Esophagus squamous epithelium (tissue), 5 donors: ENCODE measurements at places on chromosomes 4 and X. TPM values are rescaled to one million over a fixed set of nuclear protein-coding genes. Genes with fewer than 3 reads are reported as not detected.
A peak's percentile ranks its signal among the peaks of the same experiment; 100 is the strongest.

GRCh38 chrX:20143111-20143510 is 1.5 kb upstream of the EIF1AX start:
- no peak for DNase-seq

DNA sequence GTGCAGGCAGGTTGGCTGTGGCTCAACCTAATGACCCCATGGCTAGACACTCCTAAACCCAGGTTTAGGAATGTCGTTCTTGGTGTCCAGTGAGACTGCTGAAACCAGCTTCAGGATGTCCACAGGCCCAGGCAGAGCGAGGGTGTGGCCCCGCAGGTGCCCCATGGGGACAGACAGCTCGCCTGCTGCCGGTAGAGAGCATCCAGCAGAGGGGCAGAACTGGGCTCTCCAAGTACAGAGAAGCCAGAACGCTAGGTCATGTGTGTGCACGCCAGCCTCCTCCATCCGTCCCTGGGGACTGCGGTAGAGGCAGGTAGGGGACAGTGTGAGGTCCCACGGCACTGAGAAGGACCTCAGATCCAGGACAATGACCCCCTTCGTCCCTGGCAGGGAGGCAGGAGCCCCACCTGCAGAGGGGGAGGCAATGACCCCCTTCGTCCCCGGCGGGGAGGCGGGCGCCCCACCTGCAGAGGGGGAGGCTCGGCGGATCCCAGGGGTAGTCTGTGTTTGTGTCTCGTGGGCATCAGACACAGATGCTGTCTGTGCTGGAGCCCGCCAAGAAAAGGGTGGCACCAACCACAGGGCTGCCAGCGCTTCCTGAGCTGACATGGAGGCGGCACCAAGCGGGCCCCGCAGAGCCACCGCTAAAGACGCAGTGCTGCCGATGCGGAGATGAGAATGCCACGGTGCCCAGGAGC is 118.4 kb downstream of the FAM53A start:
- no peak for DNase-seq

- no peak for DNase-seq
These were observed 6.1 kb upstream of the IGFBP7 start for GRCh38 chr4:57116245-57116644.

- DNase-seq = no peak
These were observed 31.6 kb downstream of the ADH7 start for GRCh38 chr4:99403380-99404184.

DNA sequence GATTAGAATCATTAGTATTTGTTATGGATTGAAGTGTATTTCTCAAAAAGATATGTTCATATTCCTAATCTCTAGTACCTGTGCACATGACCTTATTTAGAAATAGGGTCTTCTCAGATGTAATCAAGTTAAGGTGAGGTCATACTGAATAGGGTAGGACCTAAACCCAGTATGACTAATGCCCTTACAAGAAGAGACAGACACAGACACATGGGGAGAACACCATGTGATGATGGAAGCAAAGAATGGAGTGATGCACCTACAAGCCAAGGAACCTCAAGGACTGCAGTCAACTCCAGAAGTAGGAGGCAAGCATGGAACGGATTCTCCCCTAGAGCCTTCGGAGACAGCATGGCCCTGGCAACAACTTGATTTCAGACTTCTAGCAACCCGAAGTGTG is 31.4 kb downstream of the OTUD4 start:
- DNase-seq = no peak

GRCh38 chr4:25070545-25070944 is 39.8 kb upstream of the LGI2 start:
- DNase-seq = no peak

DNA sequence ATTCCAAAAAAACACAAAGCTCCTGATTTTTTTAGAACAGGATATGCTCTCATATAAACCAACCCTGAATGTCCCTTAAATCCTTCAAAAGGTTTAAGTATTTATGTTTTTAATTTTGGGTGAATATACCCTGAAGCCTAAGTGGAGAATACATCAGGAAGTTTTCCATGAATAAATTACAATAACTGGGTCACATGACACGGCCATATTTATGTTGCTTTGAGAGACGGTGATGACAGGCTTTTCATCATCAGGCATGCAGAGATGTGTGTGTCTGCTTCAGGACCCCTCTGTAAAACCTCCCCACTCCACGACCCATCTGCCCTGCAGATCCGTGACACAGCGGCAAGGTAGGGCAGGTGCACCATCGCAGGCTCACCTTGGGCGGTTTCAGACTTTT is 60.3 kb upstream of the C4orf50 start:
- DNase-seq = no peak

DNA sequence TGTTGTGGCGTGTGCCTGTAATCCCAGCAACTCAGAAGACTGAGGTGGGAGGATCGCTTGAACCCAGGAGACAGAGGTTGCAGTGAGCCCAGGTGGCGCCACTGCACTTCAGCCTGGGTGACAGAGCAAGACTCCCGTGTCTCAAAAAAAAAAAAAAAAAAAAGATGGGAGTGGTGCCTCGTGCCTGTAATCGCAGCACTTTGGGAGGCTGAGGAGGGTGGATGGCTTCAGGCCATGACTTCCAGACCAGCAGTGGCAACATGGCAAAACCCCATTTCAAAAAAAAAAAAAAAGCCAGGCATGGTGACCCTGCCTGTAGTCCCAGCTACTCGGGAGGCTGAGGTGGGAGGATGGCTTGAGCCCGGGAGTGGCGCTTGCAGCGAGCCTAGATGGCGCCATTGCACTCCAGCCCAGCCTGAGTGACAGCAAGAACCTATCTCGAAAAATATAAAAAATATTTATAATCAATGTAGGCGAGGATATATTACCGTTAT is 27.0 kb downstream of the EIF2S3 start:
- no peak for DNase-seq

- DNase-seq = peak; percentile 40
These were observed 570 bp downstream of the WDR44 start for GRCh38 chrX:118346258-118347094.

DNA sequence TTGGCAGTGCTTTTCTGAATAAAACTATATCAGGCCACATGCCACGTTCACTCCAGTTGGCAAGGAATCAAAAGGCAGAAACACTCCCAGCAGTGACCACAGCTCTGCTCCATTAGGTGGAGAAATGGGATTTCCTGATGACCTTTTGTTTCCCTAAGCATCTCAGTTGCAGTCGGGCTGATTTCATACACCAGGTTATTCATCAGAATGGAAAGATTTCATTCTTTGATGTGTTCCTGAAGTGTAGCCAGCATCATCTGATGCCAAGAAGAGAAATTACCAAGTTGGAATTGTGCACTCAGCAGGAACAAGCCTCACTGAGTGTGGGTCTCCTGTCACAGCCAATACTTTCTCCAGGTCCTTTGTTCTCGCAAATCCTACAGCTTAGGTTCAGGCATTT is 193.7 kb downstream of the SPATA18 start:
- DNase-seq = no peak

- no peak for DNase-seq
These were observed 3.1 kb downstream of the ZGRF1 start for GRCh38 chr4:112633477-112634235.

DNA sequence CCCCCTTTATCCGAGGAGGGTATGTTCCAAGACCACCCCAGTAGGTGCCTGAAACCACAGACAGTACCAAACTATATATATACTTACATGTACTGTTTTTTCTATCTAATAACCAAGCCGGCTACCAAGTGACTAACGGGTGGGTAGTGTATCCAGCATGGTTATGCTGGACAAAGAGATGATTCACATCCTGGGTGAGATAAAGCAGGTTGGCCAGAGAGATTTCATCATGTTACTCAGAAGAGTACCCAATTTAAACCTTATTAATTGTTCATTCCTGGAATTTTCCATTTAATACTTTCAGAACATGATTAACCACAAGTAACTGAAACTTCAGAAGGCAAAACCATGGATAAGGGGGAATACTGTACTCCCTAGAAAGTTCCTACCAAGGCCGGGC is 46.5 kb downstream of the RFC1 start:
- DNase-seq = no peak

- DNase-seq = no peak
These were observed 40.7 kb downstream of the ANXA3 start for GRCh38 chr4:78592088-78592783.

GRCh38 chr4:96543346-96543745 is 703.5 kb downstream of the PDHA2 start:
- no peak for DNase-seq

DNA sequence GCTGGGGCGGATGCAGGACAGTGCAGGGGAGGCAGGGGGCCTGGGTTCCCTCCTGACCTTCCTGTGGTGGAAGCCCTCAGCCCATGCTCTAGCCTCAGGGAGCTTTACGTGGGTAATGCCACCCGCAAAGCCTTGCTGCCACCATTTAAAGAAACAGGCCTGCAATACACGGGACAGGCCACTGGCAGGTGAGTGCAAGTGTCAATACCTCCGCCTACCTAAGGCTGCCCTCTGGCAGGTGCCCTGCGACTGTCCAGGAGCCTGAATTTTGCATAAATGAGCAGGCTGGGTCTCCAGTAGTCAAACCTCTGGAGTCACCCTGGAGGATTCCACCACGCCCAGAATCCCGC is 5.9 kb downstream of the CRMP1 start:
- no peak for DNase-seq

DNA sequence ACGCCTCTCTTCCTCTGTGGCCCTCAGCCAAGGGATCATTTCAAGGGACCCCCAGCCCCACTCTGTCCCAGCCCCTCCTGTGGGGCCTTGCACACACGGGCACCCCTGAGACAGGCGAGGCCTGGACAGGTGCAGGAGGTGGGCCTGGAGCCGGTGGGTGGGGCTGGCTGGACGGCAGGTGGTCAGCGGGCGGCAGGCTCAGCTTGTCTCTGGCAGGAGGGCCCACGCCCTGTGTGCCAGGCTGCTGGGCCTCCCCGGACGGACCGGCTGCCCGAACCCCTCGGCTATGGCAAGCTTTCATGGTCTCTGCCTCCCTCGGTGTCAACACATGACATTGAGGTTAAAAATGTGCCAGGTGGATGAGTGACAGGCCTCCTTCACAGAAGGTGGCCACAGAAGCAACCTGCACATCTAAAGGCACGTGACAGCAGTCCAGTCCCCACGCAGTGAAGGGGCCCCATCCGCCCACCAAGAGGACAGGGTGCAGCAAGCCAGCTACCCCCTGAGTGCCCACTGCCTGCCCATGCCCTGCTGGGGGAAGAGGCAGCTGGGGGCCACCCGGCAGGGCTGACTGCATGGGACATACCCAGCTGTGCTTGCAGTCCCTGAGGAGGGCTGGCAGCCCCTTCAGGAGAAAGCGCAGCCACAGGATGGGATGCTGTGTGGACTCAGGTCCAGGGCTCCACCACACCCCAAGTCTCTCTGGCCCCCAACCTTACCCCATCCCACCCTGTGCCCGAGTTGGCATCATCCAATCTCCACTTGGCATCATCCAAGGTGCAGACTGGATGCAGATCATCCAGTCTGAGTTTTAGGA is 109.3 kb downstream of the FAM53A start:
- DNase-seq = no peak

DNA sequence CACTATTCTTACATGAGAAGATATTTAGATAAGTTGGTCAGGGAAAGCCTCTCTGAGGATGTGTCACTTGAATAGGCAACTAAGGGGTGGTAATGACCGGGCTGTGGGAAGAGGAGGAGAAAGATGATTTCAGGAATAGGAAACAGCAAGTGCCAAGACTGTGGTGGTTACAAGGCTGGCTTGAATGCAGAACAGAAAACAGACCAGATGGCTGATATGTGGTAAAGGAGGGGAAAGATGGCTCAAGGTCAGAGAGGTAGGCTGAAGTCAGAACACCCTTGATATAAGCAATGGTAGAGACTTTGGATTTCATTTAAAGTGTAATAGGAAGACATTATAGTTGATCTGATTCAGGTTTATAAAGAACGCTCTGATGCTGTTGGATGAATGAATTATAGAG is 15.0 kb downstream of the TLR7 start:
- no peak for DNase-seq

DNA sequence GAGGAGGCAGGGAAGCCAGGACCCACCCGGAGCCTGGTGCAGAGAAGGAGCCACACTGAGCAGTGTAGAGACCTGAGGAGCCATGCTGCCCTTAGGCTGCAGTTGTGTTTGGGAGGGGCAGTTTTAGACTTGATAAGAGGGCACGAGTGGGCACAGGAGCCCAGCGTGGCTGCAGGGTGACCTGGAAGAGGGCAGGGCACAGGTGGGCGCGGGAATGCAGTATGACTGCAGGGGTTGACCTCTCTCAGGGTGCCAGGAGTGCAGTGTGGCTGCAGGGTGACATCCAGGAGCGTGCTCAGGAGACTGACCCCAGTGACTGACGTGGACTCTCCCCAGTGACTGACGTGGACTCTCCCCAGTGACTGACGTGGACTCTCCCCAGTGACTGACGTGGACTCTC is 14.6 kb upstream of the WDR1 start:
- no peak for DNase-seq

- no peak for DNase-seq
These were observed 21.0 kb downstream of the TENM3 start for GRCh38 chr4:182264139-182264752.

GRCh38 chr4:140602714-140603113 is 34.0 kb upstream of the UCP1 start:
- no peak for DNase-seq

GRCh38 chr4:122246551-122246950 is 94.4 kb downstream of the BLTP1 start:
- DNase-seq = no peak

- DNase-seq = no peak
These were observed 405.4 kb upstream of the CPEB2 start for GRCh38 chr4:14596904-14597303.

GRCh38 chr4:48792348-48793006 is 12.4 kb upstream of the FRYL start:
- no peak for DNase-seq

GRCh38 chrX:154738011-154738738 is 12.7 kb downstream of the GAB3 start:
- no peak for DNase-seq

DNA sequence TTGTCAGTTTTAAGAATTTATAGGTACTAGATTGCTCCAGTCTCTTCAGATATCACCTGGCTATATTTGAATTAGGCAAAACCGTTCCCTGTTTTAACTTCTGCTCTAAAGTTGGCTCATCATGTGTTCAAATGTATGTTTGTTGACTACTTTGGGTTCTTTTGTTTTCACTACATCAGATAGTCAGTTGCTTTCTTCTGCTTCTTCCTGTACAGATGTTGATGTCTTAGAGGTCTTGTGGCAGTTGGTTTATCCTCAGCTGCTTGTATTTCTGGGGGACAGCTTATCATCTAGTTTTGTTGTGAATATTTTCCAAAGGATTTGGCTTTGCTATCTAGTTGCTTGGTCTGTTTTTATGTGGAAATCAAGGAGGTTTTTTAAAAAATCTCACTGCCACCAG is 28.0 kb downstream of the TBC1D19 start:
- DNase-seq = no peak

- no peak for DNase-seq
These were observed 151.2 kb downstream of the SPATA18 start for GRCh38 chr4:52202251-52202779.

DDIT4L gene
- total RNA-seq = 0.22 TPM

NLRP2B gene
- not detected for total RNA-seq

HSFX2 gene
- 1.2 TPM for total RNA-seq

BTK gene
- 1.1 TPM for total RNA-seq

BMX gene
- 1.2 TPM for total RNA-seq

RAP1GDS1 gene
- total RNA-seq = 38.0 TPM

MAGEA2B gene
- total RNA-seq = not detected

NUDT10 gene
- total RNA-seq = 0.95 TPM
